ENCODE measurements at places on chromosomes 12 and 14.

DNA sequence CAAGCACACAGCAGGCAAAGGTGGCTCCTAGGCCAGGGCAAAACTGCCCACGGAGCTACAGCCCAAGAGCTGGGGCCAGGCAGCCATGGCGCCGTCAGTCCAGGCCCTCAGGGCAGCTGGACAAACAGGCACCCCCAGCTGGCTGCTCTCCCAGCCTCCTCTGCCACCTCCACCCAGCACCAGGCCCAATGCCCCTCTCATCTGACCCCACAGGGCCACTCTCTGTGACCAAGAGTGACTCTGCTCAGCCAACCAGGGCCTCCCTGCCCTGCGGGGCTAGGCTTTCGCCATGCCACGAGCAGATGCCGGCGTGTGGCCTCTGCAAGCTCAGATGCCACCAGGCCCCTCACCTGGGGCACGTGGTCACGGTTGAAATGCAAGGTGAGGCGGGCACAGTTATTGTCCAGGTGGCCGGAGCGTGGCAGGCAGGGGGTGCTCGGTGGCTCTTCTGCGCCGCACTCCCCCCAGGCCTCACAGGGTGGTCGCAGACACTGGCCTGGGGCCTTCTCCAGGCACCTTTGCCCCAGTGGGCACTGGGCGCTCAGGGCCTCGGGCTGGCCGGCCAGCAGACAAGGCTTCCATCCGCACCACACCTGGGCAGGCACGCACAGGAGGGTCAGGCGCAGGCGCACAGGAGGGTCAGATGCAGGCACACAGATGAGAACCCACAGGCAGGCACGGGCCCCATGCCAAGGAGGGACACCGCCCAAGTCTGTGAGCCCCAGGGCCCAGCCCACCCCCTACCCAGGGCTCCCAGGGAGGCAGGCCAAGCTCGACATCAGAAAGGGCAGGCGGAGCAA is 23.0 kb downstream of the JAG2 start:
- no peak for DNase-seq

- DNase-seq: no peak
Observed at GRCh38 chr14:54342806-54343205, 54.0 kb upstream of the CDKN3 start.

GRCh38 chr12:75288860-75289259 is 41.3 kb downstream of the CAPS2 start:
- DNase-seq: no peak

GRCh38 chr12:128662101-128662500 is 161.7 kb downstream of the SLC15A4 start:
- no peak for DNase-seq

GRCh38 chr12:2291182-2291832 is 238.5 kb downstream of the CACNA1C start:
- DNase-seq: no peak
